ENCODE measurements at places on chromosomes 5 and 9.

DNA sequence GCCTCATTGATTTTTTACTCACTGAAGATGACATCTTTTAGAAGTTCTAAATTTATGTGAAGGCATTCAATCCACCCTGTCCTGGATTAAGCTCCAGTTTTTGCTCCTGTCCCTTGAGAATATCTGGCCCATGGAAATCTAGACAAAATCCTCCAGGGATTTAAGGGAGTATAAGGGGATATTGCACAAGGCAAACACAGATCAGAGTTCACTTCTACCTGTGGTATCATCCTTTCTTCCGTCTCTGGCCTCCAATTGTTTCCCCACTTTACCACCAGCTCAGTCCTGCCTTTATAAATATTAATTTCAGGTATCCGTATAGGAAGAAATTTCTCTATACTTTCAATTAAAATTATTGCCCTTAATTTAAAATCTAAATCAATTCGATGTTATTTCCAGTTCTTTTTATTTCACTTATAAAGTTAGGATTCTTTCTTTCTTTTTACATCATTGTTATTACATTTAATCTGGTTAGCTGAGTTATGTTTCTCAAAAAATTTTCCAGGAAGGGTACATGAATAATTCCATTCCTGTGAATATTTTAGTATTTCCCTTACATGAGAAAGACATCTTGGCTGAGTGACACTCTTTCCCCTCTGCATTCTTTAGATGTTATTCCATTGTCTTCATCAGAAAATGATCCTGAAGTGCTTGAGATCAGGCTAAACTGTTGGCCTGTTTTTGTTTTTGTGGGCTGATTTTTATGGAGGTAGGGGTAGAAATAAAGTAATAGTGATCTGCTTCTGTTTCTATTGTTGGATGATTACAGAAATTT is 194.3 kb upstream of the MAP3K1 start:
- no peak for DNase-seq

GRCh38 chr5:52007230-52007858 is 624.1 kb downstream of the ISL1 start:
- DNase-seq, result no peak

DNA sequence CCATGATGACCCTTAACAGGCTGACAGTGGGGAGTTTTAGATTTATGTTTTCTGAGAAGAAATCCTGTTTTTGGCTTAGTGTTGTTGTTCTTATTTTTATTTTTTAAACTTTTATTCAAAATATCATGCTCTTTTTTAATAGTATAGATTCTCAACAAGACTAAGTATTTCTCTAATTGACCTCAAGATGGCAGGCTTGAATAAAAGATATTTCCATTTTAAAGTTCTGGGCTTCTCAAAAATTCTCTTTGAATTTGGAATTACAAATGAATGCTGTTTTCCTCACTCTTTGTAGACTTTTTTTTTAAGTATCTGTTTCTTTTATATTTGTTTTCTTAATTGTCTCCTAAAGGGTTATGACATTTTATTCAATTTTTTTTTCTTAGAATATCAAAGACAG is 50.0 kb upstream of the SH3GL2 start:
- no peak for DNase-seq

DNA sequence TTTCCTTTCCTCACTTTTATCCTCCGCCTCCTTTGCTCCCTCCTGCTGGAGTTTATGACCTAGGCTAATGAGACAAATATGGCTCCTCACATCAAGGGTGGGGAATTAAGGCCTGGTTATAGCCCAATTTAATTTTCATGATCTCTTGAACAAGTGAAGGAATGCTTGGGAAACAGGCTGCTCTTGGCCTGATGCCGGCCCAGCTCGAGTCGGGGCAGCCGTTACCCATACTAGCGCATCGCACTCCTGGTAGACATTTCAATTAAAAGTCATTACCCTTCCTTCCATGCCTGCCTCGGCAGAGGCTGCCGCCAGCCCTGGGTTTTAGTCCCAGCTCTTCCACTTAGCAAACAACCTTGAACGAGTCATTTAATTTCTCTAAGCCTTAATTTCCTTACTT is 425.7 kb downstream of the TMEM38B start:
- no peak for DNase-seq
